ENCODE measurements at places on chromosomes 7 and 10. TPM values are rescaled to one million over a fixed set of nuclear protein-coding genes. Genes with fewer than 3 reads are reported as not detected.

- no peak for DNase-seq
Observed at GRCh38 chr10:130989670-130990232, 321.8 kb downstream of the TCERG1L start.

DNA sequence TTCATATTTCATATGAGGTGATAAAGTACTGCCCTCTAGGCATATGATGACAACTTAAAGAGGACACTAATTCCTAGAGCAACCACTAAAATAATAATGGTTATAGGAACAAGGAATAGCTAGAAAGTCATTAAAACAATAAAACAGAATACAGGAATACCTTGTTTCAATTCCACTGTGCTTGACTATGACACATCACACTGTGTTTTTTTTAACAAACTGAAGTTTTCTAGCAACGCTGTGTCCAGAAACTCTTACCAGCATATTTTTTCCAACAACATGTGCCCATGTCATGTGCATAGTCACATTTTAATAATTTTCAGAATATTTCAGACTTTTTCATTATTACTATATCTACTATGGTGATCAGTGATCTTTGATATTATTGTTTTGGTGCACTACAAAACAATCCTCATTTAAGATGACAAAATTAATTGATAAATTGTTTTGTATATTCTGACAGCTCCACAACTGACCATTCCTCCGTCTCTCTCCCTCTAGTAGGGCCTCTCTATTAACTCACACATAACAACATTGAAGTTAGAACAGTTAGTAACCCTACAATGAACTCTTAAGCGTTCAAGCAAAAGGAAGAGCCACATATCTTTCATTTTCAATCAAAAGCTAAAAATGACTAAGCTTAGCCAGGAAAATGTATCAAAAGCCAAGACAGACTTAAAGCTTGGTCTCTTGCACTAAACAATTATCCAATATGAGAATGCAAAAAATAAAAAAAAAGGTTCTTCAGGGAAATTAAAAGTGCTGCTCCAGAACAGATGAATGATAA lies 85.8 kb downstream of the SNX13 start:
- no peak for DNase-seq

- peak; percentile 59 for DNase-seq
Observed at GRCh38 chr7:74307738-74308505, 18.7 kb downstream of the CLIP2 start.

GALNT17 gene
- total RNA-seq: not detected

- peak; percentile 95 for DNase-seq
Observed at GRCh38 chr10:90087197-90088023, 386.0 kb downstream of the KIF20B start.

DNA sequence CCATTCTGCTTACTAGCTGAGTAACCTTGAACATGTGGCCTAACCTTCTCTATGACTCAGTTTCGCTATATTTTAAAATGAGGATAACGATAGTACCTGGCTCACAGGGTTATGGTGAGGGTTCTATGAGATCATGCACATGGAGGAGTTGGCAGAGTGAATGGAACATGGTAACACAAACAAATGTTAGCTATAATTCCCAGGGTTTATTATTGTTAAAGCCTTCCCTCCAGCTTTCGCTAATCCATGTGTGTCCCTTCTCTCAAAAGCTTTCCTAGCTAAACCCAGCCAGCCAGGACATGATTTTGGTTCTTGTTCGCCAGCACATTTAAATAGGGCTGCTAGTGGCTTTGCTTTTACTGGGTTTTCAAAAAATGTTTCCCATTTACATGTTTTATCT lies 361.0 kb upstream of the NFE2L3 start:
- DNase-seq: no peak

- DNase-seq: peak; percentile 51
Observed at GRCh38 chr7:84112771-84113170, 81.8 kb downstream of the SEMA3A start.

NUTM2A gene
- 2.4 TPM for total RNA-seq

AUTS2 gene
- 1.9 TPM for total RNA-seq

- no peak for DNase-seq
Observed at GRCh38 chr10:34729619-34730018, 85.5 kb downstream of the PARD3 start.

DNA sequence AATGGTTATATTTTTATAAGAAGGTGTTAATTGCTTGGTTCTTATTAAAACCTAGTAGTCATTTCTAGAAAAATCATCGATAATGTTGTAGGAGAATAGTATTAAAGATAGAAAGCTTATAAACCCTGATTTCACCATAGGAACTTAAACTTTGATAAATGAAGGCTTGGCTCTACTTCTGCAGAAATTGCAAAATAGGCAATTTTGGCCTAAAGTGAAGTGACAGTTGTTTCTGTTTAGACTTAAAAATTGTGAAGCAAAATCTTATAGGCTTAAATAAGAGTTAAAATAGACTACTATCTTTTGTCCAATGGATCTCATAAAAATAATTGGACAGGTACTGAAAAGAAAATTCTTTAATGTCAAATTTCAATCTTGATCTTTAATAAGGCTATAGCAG lies 321.6 kb upstream of the FZD8 start:
- DNase-seq: no peak

NEUROG3 gene
- not detected for total RNA-seq

GRCh38 chr10:24669285-24669852 lies 54.3 kb downstream of the ARHGAP21 start:
- no peak for DNase-seq

- peak; percentile 14 for DNase-seq
Observed at GRCh38 chr7:95772771-95773581, 622 bp downstream of the DYNC1I1 start.

DNA sequence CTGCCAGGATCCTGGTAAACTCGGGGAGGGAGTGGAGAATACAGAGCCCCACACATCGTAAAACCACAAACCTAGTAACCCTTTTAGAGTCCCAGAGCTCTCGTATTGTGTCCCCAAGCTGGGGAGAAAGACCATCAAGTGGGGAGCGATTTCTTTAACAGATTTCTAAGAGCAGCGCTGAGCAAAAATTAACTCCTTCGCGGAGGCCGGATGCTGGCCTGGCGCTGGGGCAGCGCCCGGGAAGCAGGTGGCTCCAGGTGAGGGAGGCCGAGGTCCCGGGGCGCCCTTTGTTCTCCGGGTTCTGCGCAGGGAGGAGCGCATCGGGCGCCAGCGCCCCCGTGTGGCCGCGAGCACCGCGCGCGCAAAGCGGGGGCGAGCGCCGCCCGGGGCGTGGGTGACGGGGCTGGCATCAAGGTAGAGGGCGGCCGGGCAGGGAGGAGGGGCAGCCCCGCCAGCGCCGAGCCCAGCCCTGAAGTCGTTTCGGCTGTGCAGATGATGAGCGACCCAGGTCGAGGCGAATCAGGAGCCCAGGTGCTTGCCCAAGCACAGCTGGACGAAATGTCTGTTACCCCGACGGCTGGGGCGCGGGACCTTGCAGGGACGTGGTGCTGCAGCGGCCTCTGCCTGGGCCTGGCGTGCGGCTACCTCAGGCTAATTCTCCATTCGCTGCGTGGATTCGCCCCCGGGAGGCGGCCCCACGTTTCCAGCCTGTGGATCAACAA lies 10.4 kb upstream of the FGFR2 start:
- no peak for DNase-seq

DNA sequence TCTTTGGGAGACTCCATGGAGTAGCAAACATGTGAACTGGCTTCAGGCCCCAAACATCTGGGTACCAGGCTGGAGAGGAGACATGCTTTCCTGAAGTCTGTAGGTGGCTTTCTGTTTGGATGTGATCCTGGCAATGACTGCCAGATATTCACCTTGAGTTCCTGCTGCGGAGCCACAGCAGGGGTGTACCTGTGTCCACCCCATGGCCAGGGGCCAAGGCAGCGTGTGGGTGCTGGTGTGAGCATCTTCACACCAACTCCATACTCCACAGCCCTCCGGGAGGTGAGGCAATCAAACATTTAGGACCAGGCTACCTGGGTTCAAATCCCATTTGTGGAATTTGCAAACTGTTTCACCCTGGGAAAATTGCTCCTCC lies 113.0 kb downstream of the ADCY1 start:
- no peak for DNase-seq

GRCh38 chr10:67402620-67403019 lies 293.4 kb downstream of the CTNNA3 start:
- DNase-seq: no peak

DNA sequence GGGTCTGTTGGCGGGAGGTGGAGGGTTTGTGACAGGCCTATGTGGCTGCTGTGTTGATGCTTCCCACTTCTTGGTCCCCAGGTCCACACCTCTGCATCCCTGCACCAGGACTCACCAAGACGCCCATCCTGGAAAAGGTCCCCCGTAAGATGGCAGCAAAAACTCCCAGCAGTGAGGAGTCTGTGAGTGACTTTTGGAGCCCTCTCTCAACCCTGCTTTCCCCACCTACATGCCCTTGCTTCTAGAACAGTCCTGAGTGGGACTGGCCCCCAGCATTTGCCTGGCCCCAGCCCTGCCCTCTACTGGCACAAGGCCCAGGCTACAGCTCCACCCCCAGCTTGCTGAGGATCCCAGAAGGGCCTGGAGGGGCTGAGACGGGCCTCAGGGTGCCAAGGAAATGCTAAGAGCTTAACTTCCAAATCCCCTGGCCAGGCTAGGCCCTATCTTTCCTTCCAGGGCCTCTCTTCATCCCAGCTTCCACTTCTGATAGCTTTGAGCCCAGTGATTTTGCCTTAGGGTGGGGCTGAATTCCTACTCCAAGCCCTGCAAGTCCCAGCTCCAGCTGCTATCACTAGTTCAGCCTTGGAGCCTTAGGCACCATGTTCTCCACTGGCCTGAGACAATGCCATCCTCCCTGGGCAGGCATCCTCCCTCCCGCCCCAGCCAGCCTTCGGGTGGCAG lies 2.7 kb downstream of the CHAT start:
- DNase-seq: no peak

- peak; percentile 61 for DNase-seq
Observed at GRCh38 chr10:22630234-22631174, 83.9 kb downstream of the PIP4K2A start.

CALHM3 gene
- 0.39 TPM for total RNA-seq

AMPH gene
- total RNA-seq: 3.1 TPM

DNA sequence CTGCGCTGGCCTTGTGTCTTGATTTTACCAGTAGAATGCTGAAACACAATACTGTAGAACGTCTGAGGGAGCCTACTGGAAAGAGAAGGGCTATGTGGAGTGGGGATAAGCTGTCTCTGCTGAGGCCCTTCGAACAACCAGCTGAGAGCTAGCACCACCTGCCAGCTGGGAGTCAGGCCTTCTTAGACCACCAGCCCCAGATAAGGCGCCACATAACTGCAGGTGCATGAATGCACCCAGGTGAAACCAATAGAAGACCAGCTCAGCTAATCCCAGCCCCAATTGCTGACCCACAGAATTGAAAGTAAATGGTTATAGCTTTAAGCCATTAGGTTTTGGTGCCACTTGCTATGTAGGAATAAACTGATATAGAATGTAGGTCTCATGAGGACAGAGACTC lies 438.4 kb downstream of the ADRA2A start:
- no peak for DNase-seq

DNA sequence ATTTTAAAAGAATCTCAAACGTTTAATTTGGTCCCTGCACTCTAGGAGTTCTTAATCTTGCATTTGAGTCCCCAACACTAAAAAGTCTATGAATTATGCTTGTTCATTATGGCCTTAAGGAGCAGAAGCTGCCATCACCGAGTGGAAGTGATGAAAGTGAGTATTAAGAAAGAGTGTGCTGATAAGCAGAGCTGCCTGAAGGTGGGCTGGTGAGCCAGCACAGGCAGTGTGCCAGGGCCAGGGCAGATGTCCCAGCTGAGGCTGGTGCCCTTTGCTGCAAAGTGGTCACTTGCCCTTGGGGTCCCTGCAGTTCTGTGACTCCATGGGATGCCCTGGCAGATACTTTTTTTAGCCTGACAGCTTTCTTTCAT lies 72.9 kb upstream of the LOXL4 start:
- DNase-seq: peak; percentile 19

PLPP4 gene
- total RNA-seq: 69.2 TPM

DNA sequence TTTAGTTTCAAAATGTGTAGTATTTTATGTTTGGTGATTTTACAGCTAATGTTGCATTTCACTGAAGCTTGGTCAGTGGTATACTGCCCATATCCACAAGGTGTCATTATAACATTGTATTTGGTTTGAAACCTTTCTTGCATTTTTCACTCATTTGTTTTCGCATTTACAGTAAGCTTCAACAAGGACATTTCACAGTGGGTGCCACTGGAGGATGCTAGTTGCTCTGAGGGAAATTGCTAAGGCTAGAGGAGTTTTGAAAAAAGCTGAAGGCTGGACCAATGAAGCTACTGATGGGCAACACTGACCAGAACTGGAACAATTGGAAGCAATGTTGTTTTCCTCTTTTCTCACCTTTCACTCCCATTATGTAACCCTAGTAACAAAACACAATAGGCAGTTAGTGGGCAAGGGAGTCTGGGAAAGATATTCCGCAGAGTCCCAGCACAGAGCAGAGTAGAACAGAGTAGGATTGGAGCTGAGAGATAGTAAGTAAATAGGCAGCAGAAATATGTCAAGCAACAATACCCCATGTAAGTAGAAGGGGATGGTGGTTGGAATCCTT lies 23.6 kb upstream of the SRI start:
- peak; percentile 59 for DNase-seq

DNA sequence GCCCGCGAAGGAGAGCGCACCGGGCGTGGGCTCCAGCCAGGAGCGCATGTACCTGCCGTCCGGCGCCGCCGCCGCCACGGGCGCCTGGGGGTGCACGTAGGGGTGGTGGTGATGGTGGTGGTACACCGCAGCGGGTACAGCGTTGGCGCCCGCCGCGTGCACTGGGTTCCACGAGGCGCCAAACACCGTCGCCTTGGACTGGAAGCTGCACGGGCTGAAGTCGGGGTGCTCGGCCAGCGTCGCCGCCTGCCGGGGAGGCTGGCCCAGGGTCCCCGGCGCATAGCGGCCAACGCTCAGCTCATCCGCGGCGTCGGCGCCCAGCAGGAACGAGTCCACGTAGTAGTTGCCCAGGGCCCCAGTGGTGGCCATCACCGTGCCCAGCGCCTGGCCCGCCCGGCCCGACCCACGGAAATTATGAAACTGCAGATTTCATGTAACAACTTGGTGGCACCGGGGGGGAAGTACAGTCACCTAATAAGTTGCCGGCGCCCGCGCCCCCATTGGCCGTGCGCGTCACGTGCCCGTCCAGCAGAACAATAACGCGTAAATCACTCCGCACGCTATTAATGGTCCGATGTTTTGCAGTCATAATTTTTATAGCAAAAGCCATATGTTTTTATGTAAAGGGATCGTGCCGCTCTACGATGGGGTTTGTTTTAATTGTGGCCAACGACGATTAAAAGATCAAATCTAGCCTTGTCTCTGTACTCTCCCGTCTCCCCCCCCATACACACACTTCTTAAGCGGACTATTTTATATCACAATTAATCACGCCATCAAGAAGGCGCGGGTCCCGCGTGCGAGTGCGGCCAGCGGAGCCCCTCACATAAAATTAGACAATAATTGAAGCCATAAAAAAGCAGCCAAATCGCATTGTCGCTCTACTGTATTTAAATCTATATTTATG lies at the start of gene HOXA9:
TSS of gene HOXA9 (minus strand) at position 449 of the 907 bp plus-strand sequence. CDS start at position 369, 80 bp downstream.
- peak; percentile 93 for DNase-seq

DNA sequence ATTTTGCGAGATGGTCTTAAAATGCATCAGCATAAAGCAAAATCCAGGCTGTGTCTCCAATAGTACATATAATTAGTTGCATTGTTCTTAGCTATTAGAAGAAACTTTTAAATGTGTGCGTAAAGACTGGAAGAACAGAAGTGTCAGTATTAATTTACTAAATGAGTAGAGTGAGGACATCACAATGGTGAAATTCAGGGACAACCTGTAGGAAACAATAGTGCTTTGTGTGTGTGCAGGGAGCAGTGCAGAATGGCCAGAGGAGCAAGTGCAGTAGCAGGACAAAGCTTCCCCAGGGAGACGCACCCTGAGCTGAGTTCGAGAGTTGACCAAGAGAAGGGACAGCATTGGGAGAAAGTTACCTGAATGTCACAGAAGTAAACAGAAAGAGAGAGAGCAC lies 13.7 kb downstream of the ITGB8 start:
- no peak for DNase-seq

TRIM8 gene
- 58.1 TPM for total RNA-seq
